Dorsolateral prefrontal cortex (tissue), 122 donors: ENCODE measurements at places on chromosomes 2 and 18.
A peak's percentile ranks its signal among the peaks of the same experiment; 100 is the strongest.

DNA sequence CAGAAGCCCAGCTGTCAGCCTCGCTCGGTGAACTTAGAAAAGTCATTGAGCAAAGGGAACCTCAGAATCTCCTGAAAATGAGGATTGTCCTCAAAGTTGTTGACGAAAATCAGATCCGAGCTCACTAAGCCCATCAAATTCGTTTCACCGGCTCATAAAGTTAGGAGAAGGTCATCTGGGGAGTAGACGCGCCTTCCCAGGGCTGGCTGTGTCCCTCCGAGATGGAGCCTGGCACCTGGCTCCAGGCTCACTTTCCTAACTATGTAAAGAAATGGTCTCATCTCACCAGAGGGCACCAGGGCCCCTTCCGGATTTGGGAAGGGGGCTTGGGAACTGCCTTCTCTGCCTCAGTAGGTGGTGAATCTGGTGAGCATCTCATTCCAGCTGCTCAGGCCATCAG is 145.5 kb downstream of the PXDN start:
- DNase-seq = no peak

DNA sequence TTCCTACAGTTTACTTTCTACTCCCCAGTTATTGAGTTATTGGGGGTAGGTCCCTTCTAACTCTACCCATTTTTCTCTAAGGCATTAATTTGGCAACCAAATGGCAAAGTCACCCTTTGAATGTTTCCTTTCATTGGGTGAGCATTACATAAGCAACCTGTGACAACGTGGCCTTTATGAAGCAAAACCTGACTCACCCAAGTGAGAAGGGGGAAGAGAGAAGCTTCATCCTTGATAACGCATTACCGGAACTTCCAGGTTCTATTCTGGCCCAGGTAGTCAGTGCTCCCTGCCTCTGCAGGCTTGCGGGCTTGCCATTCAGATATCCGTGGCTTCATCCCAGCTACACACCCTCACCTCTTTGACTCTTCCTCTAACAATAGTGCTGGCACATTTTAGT is 39.1 kb upstream of the FAM124B start:
- no peak for DNase-seq

- DNase-seq = peak; percentile 57
Observed at GRCh38 chr18:31101183-31102024, 817 bp downstream of the DSC2 start.

- no peak for DNase-seq
Observed at GRCh38 chr2:83280391-83280790, 1178.7 kb downstream of the SUCLG1 start.

- no peak for DNase-seq
Observed at GRCh38 chr2:206368933-206369569, 74.3 kb upstream of the ADAM23 start.

DNA sequence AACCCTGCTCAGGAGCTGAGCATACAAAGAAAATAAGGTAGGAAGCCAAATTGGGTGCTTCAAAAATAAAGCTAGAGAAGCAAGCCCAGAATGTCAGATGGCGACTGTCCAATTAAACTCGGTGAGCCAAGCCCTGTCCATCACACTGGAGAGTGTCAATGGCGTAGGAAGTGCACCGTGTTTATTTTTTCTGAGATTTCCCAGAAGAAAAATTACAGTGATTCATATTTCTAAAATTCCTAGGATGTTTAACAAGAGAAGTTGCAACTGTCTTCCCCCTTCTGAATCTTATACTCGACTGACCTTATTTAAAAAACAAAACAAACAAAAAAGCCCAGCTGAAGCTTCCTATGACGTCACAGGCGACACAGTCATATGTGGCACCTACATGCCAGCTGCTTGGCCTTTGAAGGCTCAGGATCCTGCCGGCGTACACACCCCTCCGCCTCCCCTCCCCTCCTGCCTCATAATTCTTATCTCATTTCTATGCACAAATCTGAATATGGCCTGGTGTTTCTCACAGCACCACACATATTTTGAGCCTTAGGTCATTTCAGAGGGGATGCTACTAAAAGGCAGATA is 60.8 kb downstream of the MBP start:
- no peak for DNase-seq

GRCh38 chr2:181818058-181818680 is 73.4 kb upstream of the ITPRID2 start:
- DNase-seq = no peak

DNA sequence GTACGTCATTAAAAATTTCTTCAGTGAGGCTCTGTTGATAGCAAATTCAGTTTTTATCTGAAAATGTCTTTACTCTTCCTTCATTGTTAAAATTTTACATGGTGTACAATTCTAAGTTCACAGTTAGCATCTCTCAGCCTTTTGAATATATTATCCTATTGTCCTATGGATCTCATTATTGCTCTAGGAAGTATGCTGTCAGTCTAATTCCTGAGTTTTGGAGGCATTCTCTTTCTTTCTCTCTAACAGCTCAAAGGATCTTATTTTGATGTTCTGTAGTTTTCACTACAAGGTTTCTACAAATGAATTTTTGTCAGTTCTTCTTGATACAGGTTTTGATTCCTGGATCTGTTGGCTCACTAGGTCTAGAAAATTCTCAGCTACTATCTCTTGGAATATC is 2.9 kb upstream of the ACMSD start:
- DNase-seq = no peak

DNA sequence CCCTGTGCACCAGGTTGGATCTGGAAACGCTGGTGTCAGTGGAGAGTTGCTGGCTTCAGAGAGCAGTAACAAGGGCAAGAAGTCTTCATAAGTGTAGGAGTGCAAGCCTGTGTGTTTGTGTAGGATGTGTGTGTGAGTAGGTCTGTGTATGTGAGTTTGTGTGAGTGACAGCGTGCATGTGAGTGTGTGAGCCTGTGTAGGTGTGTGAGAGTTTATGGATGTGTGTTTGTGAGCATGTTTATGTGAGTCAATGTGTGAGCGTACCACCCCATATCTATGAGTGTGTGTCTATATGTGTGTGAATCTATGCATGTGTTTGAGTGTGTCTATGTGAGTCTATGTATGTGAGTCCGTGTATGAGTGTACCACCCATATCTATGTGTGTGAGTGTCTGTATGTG is 86.5 kb upstream of the ATG16L1 start:
- DNase-seq = no peak

GRCh38 chr2:230202430-230203109 is 17.2 kb downstream of the SP110 start:
- no peak for DNase-seq

GRCh38 chr18:36589857-36590543 is 238.8 kb downstream of the TPGS2 start:
- no peak for DNase-seq

DNA sequence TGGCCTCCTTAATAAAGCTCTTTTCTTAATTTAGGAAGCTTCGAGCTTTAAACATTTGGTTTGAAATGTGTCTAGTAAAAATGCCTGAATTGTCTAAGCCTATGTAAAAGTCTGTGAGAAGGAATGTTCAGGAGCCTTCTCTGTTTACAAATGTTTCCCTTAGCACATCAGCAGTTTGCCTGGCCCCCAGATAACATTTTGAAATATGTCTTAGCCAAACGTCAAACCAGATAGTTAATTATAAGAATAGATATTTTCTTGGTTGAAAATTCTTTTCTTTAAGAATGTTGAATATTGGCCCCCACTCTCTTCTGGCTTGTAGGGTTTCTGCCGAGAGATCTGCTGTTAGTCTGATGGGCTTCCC is 498.6 kb downstream of the CCDC85A start:
- DNase-seq = no peak

- DNase-seq = no peak
Observed at GRCh38 chr2:182365855-182366254, 61.0 kb downstream of the PDE1A start.

DNA sequence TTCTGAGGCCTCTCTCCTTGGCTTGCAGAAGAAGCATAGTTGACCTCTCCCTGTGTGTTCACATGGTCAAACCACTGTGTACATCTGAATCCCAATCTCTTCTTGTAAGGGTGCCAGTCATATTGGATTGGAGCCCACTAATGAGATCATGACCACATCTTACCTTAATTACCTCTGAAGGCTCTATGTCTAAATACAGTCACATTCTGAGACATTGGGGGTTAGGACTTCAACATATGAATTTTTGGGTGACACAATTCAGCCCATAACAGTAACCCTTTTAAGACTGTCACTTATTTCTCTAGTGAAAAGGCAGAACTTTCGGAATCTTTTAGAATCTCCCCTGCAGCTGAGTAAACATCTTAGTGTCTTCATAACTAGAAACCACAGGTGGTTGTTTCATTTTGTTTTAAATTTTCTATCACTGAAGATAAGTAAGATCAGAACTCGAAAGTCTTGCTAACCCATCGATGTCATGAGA is 33.3 kb downstream of the BMP10 start:
- no peak for DNase-seq

- DNase-seq = no peak
Observed at GRCh38 chr2:119707117-119708087, 28.4 kb downstream of the TMEM177 start.

GRCh38 chr2:108632332-108633160 is 86.7 kb upstream of the RANBP2 start:
- no peak for DNase-seq
